ENCODE measurements at places on chromosomes 13 and 19.

GRCh38 chr13:39016787-39017186 lies 21.1 kb downstream of the PROSER1 start:
- no peak for DNase-seq

- DNase-seq, result no peak
These were observed 16.0 kb downstream of the NAPSA start for GRCh38 chr19:50349277-50350057.

- DNase-seq, result no peak
These were observed 23.7 kb downstream of the KLF5 start for GRCh38 chr13:73082471-73082870.

- DNase-seq, result no peak
These were observed 41.5 kb upstream of the F7 start for GRCh38 chr13:113064000-113064533.

GRCh38 chr13:50220938-50221337 lies 205.7 kb downstream of the KCNRG start:
- DNase-seq, result no peak

- no peak for DNase-seq
These were observed 25.4 kb downstream of the RAB20 start for GRCh38 chr13:110536006-110536693.

DNA sequence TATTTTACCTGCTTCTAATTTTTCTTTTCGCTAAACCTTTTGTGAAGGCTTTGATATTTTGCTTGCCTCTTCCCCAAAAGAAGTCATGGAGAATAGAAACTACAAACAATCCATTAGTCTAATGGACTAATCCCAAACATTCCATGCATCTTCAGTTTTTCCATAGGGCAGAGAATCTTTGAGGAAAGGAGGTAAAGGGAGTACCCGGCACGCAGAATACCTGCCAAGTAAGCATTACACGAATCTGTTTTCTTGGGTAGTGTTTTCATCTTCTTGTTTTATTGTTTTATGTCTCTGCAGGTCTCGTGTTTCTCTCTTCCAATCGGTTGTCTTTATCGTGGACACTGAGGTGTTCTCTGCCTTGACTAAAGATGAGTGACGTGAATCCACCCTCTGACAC lies at the start of gene NLRP8:
Gene NLRP8, plus strand, starts transcription at position 301 of the 400 bp plus-strand sequence.
- no peak for DNase-seq

GRCh38 chr19:18070181-18070580 lies 16.6 kb downstream of the IL12RB1 start:
- DNase-seq, result no peak

DNA sequence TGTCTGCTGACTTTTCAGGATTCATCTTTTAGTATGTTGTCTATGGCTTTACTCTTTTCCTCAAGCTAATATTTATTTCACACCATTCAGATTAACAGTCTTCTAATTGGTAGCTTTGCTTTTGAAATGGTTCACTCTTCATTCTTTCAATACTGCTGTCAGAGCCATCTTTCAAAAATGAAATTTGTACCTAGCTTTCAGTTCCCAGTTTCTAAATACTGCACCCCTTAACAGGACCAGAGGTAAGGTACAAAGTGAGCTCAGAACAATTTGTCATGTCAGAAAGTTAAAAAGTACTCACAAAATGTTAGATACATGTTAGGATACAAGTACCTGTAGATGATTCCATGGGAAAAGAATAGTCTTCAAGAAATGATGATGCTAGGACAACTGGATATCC lies 83.0 kb downstream of the FNDC3A start:
- no peak for DNase-seq

GRCh38 chr13:29324601-29325000 lies 270.9 kb downstream of the SLC7A1 start:
- DNase-seq, result no peak

- DNase-seq, result no peak
These were observed 21.4 kb downstream of the UBXN6 start for GRCh38 chr19:4436231-4436630.

- DNase-seq, result no peak
These were observed 808.9 kb downstream of the DIAPH3 start for GRCh38 chr13:59354665-59355369.

DNA sequence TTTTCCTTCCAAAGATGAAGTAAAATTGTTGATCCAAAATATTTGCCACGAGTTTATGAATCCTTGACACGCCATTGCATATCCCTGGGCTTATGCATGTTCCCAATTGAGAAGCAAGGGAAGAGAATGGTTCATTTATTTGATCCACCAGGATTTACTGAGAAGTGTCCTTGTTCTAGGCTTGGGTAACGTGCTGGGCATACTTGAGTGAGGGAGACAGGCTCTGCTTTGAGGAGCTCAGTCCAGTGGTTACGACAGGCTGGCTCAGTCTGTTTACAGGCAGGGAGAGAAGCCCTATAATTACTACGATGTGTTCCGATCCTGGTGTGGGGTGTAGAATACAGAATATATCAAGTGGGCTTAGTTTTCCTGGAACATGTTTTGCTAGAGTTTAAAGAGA lies 6.3 kb upstream of the PNMA8C start:
- DNase-seq, result no peak
